T-cell (primary cell): ENCODE measurements at places on chromosomes 3 and 15. TPM values are rescaled to one million over a fixed set of nuclear protein-coding genes. Genes with fewer than 3 reads are reported as not detected.

Gene CLDN1
- 0.28 TPM for total RNA-seq

Gene SPINT1
- total RNA-seq: 1.6 TPM

Gene CHST2
- 4.6 TPM for total RNA-seq

Gene OR5K2
- total RNA-seq: not detected

Gene FES
- 4.7 TPM for total RNA-seq

Gene HRH1
- 0.46 TPM for total RNA-seq

Gene MOBP
- 0.20 TPM for total RNA-seq

Gene SERPINI1
- 3.8 TPM for total RNA-seq

DNA sequence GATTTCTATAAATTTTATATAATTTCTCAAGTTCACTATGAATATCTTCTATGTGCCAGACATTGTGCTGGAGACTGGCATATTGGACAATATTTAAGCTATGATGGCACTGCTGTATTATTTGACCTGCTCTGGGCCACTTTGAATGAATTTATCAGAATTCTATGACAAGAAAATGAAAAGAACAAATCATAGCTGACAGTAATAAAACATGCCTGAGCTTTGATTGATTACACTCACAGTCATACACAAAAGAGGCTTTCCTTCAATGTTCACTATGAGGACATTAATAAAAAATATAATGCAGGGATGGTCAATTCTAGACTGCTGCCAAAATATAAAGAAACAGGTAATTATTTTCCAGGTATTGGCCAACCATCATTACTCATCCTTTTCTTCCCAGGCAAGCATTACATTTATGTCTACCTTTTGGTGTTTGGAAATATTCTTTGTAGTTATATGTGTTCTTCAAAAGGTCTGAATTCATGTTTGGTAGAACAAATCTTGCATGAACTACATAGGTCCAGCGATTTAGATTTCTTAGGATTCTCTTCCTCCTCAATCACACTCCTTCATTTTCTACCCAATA, 81.0 kb upstream of the ALCAM start:
- no peak for DNase-seq

- no peak for DNase-seq
Observed at GRCh38 chr3:33315826-33316225, 38.6 kb downstream of the FBXL2 start.

- no peak for DNase-seq
Observed at GRCh38 chr3:61894988-61895935, 333.9 kb downstream of the PTPRG start.

DNA sequence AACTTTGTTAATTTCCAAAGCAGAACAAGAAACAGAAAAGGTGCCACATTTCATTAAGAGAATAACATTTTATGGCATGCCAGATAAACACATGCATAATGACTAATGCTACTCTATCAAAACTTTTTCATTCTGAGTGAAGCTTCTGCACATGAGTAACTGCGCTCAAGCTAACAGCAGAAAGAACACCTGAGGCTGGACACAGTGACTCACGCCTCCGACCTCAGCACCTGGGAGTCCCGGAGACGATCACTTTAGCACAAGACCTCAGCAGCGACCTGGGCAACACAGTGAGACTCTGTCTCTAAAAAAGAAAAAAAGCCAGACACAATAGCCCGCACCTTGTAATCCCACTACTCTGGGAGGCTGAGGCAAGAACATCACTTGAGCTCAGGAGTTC, 70.6 kb downstream of the ACAP2 start:
- no peak for DNase-seq

GRCh38 chr15:66936109-66936860, 129.1 kb upstream of the SMAD3 start:
- DNase-seq: no peak

DNA sequence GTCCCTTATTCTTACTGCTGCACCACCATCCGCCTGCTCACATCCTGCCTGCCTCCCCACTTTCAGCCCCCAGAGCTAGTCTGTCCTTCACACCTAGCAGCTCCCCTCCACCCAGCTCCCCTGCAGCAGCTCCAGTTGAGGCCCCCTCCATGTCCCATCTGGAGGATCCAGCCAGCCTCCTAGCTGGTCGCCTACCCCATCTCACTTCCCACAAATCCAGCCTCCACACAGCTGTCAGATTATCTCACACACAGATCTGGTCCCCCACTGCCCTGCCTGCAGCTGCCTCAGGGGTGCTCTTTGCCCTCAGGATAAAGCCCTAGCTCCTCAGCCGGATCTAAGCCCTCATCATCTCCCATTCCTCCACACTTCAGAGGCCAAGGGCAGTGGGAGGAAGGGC, 8.8 kb upstream of the SEMA7A start:
- DNase-seq: no peak

- no peak for DNase-seq
Observed at GRCh38 chr15:68195336-68196112, 9.6 kb downstream of the CALML4 start.

DNA sequence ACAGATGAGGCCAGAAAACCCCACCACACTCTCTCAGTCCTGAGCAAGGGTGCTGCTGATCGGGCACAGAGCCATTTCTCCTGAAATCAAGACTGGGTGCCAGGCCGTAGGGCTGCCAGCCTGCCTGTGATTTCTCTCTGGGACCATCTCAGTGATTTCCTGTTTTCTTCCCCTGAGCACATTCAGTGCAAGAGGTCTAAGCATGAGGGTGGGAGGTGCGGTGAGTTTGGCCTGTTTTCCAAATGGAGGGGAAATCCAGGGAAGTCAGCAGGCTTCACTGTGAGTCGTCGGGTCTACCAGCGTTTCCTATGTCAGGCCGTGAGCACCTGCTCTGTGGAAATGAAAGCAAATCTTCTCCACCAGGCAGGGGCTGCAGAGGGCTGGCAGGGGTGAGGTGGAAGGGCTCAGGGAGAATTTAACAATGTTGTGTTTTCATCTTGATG, 82.3 kb downstream of the ST6GAL1 start:
- peak; percentile 66 for DNase-seq

GRCh38 chr3:8519156-8519555, 17.5 kb downstream of the LMCD1 start:
- no peak for DNase-seq

DNA sequence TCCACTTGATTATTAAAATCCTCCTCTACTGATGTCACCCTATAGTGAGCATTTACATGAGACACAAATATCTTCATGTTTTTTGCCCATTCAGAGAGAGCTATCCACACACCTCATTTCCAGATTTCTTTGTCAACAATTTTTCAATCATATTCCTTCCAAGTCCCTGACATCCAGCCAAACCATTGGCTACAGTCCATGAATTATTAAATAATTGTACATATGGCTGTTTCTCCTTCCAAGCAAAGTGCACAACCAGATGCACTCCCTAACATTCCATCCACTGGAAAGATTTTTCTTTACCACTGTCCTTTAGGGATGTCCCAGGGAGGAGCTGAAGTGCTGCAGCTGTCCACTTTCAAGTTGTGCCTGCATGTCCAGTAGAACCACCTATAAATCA, 328.0 kb upstream of the MDFIC2 start:
- DNase-seq: no peak

DNA sequence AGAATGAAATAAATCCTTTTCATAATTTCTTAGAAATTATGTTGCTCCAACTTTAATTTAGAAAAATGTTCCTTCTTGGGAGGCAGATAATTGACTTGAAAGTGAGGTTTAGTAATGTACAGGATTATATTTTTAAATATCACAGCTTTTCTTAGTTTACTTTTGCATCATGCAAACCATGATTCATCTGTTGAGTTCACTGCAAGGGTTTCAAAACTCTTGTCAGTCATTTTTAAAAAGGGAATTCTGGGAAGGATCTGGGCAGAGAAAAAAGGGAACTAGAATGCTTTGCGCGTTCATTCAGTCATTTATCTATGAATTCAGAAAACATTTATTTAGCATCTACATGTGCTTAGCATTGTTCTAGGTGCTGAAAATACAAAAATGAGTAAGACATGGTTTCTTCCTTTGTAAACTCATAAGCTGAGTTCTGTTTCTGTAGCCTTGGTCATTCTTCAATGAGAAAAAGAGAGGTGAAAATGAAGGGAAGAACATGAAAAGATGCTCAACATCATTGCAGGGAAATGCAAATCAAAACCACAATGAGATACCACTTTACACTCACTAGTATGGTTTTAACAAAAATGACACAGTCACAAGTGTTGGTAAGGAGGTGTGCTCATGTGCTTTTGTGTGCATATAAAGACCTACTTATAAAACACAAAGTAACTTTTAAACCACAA, 209.1 kb downstream of the NR1D2 start:
- DNase-seq: no peak

- DNase-seq: no peak
Observed at GRCh38 chr3:160746976-160747375, 9.1 kb upstream of the PPM1L start.

GRCh38 chr3:154121701-154122551, 736 bp downstream of the ARHGEF26 start:
- DNase-seq: no peak

DNA sequence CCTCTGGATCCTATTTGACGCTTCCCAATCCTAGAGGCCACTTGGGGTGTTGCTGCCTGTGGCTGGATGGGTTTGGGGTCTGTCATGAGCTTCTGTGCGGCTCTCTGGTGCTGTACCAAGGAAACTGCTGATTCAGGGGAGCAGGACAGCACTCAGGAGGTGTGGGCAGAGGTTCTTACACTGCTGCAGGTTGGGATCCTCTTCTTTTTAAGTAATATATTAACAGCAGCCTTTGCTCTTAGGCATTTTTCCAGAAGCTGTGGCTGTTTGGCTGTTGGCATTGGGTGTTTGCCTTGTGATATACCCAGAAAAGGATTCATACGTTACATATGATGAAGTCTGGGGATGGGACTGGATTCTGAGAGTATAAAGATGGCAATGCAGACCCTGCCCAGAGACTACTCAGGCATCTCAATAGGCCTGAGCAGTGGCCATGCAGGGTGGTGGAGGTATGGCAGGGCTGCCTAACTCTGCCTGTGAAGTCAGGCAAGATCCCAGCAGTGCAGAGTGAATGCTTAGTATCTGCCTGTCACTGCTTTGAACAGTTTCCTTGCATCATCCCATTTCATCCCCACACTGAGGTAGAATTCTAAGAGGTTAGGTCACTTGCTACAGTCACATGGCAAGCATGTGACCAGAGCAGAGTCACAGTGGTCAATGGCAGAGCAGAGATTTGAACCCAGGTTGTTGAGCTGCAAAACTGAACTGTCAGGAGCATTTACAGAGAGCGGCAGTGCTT, 3.9 kb downstream of the ABHD6 start:
- DNase-seq: no peak

DNA sequence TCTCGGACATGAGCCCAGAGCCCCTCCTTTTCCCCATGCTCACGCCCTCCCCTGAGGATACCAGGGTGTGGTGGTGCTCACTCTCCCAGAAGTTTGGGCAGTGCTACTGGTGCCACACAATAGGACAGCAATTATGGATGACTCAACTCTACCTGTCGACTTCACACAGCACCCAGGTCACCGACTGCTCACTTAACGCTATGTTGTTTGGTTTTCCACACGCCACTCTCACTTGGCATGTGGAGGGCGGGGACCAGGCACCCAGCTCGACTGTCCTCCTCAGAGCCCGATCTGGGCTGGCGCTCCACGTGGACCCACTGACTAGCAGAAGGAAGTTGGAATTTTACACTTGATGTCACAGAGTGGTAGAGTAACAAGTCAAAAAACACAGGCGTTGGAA, 30.9 kb downstream of the STIMATE start:
- no peak for DNase-seq

DNA sequence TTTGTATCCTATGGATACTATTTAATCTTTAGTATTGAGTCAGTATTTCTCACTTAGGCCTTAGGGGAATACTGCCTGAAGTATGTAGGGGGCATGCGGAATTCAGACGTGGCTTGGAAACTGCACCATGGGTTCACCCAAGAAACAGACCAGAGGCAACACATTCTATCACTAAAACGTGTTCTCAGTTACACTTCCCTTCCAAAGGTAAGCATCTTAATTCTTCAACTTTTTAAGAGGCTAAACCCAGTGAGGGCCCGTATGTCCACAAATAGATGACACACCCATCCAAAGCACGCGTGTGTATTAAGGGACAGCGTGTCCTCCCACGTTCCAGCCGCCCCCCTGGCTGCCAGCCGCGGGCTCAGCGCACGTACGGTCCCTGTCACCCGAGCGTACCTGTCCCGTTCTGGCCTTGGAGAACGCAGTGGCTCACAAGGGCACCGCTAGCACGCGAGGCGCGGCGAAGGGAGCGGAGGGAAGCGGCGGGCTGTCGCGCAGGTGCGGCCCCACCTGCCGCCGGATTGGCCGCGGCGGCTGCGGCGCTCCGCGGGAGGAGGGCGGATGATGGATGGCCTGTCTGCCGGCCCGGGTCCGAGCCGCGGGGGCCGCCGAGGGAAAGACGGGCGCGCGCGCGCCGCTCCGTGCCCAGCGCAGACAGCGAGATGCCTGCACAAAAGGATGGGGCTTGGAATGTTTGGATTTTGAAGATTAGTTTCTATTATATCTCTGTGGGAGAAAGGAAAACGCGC, 1003.9 kb upstream of the NR2F2 start:
- DNase-seq: no peak

GRCh38 chr15:84702961-84703482, 12.9 kb downstream of the SEC11A start:
- no peak for DNase-seq

DNA sequence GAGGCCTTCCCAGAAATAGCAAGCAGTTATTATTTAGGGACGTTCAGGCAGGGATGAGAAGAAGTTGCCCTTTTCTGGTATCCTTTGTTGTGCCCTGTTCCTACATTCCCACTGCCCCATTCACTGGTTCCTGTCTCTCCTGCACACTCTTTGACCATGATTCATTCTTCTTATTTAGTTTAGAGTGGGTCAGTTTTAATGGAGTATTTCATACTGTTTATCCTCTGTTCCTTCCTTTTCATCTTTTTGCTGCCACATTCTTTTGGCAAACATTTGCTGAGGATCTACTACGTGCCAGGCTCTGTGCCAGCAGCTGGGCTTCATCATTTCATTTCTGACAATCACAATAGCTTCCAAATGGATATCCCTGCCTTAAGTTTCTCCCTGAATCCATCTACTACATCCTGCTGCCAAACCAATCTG, 11.8 kb upstream of the EID1 start:
- DNase-seq: no peak

DNA sequence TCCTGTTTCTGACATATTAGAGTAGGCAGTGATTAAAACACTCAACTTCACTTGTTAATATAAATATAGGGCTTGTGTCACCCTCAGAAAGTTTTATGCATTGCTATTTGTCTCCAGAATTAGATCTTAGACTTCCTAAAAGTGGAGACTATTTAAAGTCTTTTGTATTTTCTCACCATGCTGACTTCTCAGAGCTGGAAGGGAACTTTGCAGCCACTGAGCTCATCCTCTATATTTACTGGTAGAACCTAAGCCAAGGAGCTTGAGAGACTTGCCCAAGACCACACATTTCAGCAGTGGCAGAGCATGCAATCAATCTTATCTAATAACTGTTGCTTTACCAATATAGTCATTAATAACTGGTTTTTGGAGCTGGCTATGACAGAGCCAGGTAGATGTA, 53.2 kb downstream of the STAC start:
- DNase-seq: no peak
